ENCODE measurements at places on chromosomes 11 and 22. TPM values are rescaled to one million over a fixed set of nuclear protein-coding genes. Genes with fewer than 3 reads are reported as not detected.

The OR2D2 gene
- not detected for total RNA-seq

GRCh38 chr11:117538263-117539135, 210.8 kb downstream of the CEP164 start:
- DNase-seq, result no peak

DNA sequence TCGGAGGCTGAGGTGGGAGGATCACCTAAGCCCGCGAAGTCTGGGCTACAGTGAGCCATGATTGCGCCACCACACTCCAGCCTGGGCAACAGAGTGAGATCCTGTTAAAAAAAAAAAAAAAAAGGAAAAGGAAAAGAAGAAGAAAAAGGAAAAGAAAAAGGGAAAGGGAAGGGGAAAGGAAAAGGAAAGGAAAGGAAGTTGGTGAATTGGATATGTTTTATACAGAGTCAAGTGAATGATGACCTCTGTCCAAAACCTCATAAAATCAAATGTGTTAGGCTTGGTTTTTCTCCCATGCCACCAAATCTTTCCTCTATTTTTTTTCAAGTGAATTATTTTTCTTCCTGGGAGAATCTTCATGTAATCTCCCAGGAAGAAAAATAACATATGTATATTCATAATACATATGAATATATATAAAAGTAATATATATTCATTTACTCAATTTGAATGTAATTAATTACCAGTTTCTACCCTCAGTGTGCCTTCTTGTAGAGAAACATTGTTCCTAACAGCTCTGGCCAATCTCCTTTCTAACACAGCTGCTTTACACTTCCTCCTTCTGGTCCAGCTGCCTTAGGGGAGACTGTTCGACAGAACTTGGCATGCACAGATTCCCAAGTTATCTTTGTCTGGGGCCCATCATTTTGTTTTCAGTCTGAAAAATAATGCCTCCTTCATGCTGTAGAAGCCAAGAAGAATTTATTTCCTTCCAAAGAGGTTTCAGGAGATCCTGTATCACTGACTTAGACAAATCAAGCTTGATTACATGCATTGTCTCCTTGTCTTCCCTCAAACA, 111.9 kb downstream of the CCDC34 start:
- DNase-seq, result no peak

The POTEH gene
- total RNA-seq, result 3.8 TPM

DNA sequence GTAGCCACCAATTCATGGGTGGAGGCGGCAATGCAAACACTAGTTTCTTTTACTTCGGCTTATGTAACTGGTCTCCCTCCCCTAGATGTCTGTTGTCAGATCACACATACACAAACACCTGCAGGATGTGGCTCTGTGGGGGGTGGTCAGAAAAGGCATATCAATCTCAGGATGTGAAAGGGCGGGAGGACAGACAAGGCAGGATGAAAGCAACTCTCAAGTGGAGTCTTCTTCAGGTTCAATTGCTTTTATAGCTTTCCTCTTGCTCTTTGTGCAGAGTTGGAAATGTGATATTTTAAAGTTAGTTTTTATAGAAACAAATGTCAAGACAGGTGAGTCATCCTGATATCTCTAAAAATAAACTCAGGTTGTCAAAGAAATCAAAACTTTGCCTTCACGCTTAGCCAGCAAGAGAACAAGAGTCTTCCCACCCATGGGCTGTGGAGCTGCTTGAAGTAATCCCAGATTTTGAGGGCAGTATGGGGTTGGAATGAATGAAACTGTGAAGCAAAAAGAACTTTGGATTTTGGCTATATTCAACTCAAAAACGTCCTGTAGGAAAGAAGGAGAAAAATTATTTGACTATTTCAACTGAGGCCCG, 423.4 kb downstream of the GUCY1A2 start:
- no peak for DNase-seq

Data from Daoy (cell line).